ENCODE measurements at places on chromosomes 12 and 14.

GRCh38 chr12:3835914-3836313 lies 37.3 kb downstream of the PARP11 start:
- no peak for DNase-seq

GRCh38 chr12:130849561-130850417 lies 10.7 kb upstream of the STX2 start:
- no peak for DNase-seq

DNA sequence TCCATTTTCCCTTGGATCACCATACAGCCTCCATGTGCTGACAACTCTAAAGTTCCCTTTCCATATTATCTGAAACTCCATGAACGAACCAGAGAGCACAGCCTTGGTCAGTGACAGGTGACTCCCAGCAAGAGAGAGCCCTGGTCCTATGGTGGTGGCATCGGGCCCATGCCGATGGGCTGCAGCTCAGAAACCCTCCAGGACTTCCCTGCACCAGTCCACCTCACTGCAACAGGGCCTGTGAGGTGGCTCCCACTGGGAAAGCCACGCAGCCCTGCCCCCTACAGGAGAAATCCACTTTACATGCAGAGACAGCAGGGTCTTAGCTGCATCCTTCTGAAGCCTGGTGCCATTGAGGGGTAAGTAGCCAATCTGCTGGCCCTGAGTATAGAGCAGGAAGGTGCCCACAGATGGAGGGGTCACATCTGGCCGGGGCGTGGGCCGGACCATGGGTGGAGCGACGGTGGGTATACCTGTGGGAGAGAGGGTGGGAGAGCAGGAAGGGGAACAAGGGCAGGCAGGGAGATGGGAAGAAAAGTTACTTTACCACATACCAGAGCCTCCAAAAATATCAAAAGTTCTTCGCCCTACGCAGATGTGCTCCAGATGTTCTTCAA lies 24.7 kb downstream of the RTRAF start:
- DNase-seq = no peak

DNA sequence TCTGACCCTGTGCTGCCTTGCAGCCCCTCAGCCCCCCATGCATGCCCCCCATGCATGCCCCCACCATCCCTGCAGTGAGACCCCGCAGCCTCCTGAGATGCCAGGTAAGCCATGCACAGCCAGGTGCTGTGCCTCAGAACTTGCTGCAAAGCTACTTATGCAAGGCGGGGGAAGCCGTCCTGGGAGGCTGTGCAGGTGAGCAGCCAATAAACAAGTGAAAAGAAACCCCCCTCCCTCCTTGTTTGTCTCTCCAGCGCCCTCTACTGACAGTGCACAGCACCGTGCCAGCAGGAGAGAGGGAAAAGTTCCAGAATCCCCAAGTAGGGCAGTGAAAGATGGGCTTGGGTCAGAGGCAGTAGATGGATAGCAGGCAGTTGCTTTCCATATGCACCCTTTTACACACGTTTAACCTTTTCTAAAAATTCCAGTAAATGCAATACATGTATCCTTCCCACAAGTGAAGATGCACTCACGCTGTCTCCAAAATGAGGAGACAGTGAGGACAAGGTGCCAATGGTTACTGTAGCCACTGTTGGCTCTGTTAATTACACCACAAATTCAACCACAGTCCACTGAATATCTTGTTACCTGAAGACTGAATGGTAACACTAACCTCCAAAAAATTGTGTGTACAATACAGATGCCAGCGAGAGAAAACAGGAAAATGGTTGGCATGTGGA lies 18.0 kb downstream of the TNFAIP2 start:
- peak; percentile 28 for DNase-seq

DNA sequence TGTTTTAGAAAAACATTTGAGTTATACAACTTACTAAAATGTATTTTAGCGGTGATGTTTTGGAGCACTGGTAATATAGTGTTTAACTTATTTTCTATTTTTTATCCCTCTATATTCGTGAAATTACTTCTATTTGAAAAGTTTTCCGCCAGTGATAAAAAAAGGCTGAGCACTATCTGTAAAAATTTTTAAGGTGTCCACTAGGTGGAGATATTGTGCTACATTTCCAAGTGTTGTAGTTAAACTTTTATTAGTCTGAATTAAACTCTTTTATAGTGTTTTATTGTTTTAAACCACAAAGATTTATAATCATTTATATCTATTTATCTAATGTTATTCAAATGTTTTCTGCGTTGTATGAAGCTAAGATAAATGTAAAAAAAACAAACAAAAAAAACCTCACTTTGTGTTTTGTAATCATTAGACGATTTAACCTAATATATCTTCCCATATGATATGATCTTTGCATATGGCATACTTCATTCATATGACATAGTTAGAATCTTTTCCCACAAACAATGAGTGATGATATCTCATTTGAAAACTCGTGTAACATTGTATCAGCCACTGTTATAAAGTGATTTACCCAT lies 11.8 kb downstream of the ALG10B start:
- peak; percentile 81 for DNase-seq

GRCh38 chr12:43288671-43289425 lies 263.2 kb downstream of the ADAMTS20 start:
- DNase-seq = no peak

- DNase-seq = no peak
Measured at GRCh38 chr12:127149226-127149964, 1117.6 kb upstream of the TMEM132C start.

GRCh38 chr14:92105893-92106142 lies 564 bp downstream of the ATXN3 start:
- DNase-seq = peak; percentile 88

DNA sequence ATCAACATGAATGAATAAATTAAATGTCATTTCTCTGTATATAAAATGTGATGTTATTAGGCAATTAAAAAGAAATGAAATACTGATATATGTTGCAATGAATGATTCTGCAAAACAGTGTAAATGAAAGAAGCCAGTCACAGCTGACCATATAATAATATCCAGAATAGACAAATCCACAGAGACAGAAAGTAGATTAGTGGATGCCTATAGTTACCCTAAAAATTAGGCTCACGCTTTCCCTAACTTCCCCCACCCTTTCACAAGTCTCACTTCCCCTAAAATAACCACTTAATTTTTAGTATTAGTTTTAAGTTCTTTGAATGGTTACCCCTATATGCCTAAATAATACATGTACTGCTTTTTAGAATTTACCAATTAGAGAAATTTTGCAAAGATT lies 348.9 kb upstream of the FAR2 start:
- peak; percentile 46 for DNase-seq

- no peak for DNase-seq
Measured at GRCh38 chr12:92221656-92222315, 76.1 kb upstream of the BTG1 start.

GRCh38 chr12:2239381-2239871 lies 186.6 kb downstream of the CACNA1C start:
- no peak for DNase-seq

DNA sequence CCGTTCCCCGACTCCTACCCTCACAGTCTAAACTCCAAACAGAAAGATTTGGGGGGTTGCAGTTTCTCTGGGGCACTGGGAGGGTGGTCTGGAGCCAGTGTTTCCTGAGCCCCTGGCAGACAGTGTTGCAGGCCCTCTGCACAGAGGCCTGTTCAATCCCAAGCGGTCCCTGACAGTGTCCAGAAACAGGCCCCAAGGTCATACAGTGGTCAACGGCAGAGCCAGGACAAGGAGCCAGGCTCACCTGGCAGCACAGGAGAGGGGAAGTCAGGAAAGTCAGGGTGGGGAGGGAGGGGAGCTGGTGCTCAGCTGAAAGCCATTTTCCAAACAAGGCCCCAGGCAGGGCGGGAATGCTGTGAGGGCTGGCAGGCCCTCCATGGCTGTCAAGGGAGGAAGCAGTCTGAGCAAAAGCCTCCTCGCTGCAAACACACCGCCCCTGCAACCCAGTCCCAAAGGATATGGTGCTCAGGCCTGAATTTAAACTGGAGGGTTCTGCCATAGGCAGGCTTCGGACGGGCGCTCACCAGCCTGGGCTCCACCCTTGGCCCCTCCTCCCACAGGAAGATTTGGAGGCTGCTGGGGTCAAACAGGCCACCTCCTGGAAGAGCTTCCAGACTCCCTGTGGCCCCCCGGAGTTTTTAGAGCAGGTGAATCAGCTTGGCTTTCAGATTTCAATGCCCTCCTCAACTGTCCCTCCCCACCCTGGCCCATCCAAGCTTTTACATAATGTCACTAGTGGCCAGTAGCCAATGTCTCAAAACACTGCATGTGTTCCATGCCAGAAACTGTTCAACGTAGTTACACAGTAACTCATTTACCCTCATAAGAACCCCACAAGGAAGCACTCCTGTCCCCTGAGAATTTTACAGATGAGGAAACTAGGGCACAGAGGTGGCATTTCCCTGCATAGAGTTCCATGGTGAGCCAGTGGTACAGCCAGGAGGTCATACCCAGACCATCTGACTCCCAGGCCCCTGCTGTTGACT lies 41.5 kb downstream of the CHGA start:
- no peak for DNase-seq

- DNase-seq = peak; percentile 35
Measured at GRCh38 chr12:29783773-29784666, at the start of gene TMTC1. Gene TMTC1, minus strand, starts transcription at chr12:29783942. Its CDS starts 191 bp downstream, at chr12:29783751.

DNA sequence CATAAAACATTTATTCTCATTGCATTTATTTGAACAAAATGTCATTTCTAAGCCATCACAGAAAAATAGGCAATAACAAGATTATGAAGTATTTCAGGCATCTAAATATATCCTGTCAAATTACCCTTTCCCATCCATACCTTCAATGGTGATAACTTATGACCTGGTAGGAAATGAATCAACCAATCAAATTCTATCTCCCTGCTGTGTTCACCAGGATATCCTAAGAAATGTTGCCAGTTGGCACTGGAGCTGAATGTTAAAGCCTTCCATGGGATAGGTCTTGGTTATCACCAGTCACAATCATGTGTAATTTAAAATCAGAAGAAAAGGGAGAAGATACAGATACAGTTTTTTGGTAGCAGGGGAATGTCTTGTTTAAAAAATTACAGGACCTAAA lies 23.7 kb downstream of the BMP4 start:
- no peak for DNase-seq

GRCh38 chr12:95298916-95299315 lies 81.3 kb downstream of the VEZT start:
- no peak for DNase-seq

DNA sequence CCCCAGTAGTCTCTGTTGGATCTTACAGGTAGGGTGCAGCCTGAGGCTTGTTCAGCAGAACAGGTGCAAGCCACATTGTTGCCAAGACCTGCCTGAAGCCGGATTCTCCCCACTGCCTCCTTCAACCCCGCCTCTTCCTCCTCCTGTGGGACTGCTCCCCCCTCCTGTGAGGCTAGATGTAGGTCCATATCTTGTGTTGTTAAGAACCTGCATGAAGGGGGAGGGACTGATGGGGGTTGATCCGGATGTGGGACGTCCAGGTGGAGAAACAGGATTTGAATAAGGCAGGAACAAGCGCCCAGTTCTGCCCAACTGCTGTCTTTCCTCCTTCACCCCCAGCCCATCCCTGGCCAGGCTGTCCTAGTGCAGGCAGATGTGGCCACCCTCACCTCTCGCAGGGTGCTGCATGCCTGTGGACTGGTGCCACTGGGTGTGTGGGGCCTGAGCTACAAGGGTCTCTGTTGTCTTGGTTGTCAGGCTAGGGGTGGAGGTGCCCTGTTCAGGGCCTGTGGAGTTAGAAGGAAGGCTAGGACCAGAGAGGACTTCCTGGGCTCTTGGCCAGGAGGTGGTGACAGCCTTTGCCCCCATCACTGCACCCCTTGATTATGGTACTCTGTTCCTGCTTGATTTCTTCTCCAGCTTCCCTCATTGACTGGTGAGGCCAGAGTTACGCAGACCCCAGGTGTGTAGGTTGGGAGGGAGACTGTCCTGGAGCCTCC lies 1.4 kb downstream of the NR4A1 start:
- DNase-seq = no peak

GRCh38 chr12:76927170-76927784 lies 48.5 kb upstream of the CSRP2 start:
- peak; percentile 56 for DNase-seq

DNA sequence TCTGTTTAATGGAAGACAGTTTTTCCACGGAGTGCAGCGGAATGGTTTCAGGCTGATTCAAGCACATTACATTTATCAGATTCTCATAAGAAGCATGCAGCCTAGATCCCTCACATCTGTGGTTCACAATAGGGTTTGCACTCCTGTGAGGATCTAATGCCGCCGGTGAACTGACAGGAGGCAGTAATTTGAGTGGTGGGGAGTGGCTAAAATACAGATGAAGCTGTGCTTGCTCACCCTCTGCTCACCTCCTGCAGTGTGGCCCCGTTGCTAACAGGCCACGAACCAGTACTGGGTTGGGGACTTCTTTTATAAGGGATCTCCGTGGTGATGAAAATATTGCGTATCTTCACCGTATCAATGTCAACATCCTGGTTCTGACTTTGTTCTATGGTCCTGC lies 107.8 kb downstream of the OTX2 start:
- no peak for DNase-seq

DNA sequence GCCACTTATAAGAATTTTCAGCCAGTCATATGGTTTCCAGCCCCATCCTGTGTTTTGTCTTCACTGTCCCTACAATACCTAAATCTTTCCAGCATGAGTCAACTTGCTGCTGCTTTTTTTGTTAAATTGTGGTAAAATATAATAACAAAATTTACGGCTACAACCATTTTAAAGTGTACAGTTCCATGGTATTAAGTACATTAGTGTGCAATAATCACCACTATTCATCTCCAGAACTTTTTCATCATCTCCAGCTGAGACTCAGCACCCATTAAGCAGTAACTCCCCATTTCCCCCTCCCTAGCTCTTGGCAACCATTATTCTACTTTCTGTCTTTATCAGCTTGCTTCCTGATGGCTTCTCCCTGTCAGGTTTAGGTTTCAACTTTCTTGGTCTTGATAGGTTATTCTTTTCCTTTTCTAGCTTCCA lies 39.1 kb downstream of the FRS2 start:
- no peak for DNase-seq

GRCh38 chr14:89041257-89041582 lies 216.8 kb downstream of the TTC8 start:
- DNase-seq = no peak

GRCh38 chr12:75446857-75447256 lies 33.7 kb upstream of the GLIPR1 start:
- DNase-seq = no peak

DNA sequence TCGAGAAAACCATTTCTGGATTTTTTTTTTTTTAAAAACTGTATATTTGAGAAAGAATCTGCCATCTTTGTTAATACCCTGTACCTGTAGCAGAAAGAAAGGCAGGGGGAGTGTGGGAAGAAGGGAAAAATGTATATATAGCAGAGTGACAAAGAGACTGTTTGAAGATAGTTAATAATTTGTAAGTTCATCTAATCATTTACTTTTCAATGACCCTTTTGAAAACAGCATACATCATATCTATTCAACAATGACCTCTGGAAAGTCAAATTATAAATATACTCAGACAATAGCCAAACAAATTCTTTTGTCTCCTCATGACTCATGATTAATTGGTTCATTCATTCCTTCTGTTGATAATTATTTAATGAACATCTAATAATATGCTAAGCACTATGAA lies 10.9 kb upstream of the CPM start:
- DNase-seq = no peak

GRCh38 chr14:23365732-23366425 lies 907 bp upstream of the EFS start:
- no peak for DNase-seq

GRCh38 chr14:57982804-57983634 lies 117.1 kb upstream of the SLC35F4 start:
- no peak for DNase-seq

- DNase-seq = no peak
Measured at GRCh38 chr12:100955139-100955538, 160.6 kb downstream of the ANO4 start.

GRCh38 chr12:122021193-122021821 lies 377 bp upstream of the BCL7A start:
- no peak for DNase-seq
